MG63 (cell line): ENCODE measurements at places on chromosomes 16 and 17. TPM values are rescaled to one million over a fixed set of nuclear protein-coding genes. Genes with fewer than 3 reads are reported as not detected.

The ARL17A gene
- 1.2 and 7.3 TPM in 2 replicates for total RNA-seq

- DNase-seq: no peak
Observed at GRCh38 chr16:70711211-70712031, 25.6 kb upstream of the MTSS2 start.

DNA sequence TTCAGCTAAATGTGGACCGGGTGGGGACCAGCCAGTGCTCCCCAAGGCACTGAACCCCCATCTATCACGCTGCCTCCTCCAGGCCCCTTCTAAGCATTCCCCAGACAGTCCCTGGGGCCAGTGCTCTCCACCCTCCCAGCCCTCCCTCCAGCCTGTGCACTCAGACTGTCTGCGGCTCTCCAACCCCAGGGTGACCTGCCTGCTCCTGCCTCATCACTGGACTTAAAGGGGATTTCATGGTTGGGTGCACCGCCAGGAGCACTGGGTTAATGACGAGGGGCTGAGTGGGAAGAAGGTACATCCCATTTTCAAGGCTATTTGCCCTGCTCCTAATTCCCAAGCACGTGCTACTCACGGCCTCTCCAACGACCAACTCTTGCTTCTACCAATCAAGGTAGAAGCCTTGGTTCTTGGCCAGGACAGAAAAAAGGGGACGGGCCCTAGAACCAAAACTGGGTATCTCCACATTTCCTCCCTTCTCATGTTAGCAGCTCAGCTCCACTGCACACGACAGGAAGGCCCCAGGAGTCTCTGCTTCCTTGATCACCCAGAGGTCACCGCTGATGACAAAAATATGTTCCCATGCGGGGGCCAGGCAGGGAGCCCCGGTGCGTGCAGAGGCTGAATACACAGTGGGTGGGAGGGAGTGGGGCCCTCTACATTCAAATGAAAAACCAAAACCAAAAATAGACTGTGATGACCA lies 3.5 kb upstream of the ABR start:
- no peak for DNase-seq

DNA sequence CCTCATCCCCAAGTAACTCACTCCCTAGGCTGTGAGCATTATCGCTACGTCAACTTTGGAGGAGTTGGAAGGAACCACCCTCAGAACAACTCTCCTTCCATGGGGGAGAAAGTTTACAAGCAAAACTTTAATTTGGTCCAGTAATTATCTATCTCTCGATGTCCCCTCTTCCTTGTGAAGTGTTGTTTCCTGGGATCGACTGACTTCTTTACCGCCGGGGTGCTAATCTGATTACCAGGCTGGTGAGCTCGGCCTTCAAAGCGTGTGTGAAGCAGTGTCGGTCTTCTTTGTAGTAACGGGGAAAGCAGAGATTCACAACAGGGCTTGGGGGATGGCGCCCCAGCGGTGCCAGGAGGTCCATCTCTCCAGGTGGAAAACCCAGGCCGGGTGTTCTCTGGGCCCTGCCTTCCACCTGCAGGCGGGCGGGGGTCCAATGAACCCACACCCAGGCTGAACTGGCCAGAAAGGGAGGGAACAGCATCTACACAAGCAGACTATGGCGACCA lies 14.5 kb upstream of the FOXF1 start:
- DNase-seq: no peak

The CFAP97D1 gene
- total RNA-seq: not detected in 2 replicates

DNA sequence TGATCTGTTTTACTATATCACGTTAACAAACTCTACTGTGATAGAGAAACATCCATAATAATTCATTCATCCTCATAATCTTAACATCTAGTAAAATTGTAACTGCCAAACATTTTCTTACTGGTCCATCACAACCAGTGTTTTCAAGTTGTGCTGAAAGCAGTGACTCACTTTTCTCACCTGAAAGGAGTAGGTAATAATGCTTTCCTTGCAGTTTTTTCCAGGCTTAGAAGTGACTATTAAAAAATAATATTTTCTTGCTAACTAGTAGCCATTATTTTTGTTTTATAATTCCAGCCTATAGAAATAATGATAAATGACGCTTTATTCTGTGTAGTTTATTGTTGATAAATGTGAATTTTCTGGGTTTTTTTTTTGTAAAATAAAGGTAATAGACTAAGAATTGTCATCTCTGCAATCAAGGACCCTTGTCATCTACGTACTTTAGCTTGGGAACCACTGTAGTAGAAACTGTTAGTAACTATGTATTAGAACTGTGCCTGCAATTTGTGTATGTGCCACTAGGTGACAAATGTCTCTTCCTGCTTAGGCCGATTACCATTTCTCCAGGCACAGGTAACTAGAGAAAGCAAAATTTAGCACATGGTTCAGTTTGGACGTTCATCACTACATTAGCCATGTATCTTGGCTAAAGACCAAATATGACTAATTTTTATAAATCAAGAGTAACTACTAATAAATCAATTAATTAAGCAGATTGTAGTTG lies 409.4 kb upstream of the ERCC4 start:
- no peak for DNase-seq

The SP2 gene
- 0.81 and 2.3 TPM in 2 replicates for total RNA-seq

The ITGA2B gene
- not detected in 2 replicates for total RNA-seq

The RPRML gene
- 0.42 and 2.2 TPM in 2 replicates for total RNA-seq

DNA sequence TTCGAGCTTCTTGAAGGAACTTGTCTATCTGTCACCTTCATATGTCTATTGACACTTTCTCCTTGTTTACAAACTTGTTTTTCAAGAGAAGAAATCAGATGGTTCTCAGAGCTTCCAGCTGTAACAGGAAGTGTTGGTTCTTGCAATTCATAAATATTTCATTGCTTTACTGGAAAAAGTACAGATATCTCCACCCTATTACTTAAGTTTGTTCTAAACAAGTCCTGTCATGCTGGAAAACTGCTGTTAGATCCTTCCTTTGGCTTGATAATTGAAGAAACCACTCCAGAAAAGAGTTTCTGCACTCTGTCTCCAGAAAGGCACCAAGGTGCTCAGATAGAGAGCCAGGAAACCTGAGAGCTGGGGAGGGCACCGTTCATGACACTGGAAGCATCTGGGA lies 181.6 kb downstream of the DNAH9 start:
- DNase-seq: no peak

GRCh38 chr16:73143576-73144422 lies 95.9 kb upstream of the ZFHX3 start:
- peak; percentile 1 for DNase-seq

DNA sequence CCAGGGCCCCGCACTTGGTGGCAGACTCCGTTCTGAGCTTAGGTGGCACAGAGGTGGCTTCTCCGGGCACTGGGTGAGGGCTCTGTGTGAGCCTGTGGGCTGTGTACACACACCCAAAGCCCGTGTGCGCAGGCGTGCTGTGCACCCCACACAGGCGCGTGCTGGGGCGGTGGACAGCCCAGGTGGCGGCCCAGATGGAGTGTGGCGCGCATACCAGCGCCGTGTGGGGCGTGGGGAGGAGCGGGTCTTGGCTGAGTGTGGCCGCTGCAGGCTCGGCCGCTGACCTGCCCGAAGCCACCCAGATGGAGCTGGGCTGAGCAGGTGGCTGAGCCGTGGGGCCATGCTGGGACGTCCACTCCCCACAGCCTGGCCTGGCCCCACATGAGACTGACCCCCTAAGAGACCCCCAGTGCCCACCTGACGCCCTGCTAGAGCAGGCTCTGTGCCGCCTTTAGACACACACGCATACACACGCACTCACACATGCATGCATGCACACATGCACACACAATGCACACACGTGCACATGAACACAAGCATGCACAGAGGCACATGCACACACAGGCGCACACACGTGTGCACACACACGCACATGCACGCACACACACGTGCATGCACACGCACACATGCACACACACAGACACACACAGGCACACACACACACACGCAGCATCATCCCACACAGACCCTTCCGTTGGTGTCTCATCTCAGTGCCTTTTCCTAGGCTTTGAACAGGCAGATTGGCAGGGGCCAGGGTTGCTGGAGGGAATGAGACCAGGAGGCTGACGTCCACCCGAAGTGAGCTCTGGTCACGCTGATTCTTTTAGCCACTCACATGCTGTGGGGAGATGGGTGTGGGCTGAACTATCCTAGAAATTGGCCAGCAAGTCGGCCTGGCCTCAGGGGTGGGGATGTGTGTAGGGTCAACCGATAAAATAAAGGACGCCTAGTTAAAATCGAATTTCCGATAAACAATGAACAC lies 2.1 kb downstream of the PRR35 start:
- DNase-seq: no peak

The VASN gene
- 55.7 and 68.7 TPM in 2 replicates for total RNA-seq

The ZNF205 gene
- 15.5 and 22.6 TPM in 2 replicates for total RNA-seq

The PRKAR1A gene
- 185 and 279 TPM in 2 replicates for total RNA-seq

DNA sequence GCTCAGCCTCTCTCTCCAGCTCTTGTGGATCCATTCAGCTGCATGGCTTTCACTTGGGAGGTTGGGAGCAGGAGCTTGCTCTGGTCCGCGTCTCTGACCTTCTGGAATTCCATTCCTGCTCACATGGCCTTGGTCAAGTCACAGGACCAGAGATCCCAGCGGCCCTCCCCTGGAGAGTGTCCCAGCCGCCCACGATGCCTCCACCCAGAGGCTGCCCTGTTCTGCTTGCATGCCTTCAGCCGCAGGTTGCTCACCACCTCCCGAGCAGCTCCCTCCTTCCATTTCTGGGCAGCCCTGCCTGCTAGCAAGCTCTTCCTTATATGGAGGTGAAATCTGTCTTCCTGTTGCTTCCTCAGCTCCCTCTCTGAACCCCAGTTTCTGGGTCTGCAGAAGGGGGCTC lies 32.6 kb downstream of the RAI1 start:
- no peak for DNase-seq

The SNAI3 gene
- not detected in 2 replicates for total RNA-seq

DNA sequence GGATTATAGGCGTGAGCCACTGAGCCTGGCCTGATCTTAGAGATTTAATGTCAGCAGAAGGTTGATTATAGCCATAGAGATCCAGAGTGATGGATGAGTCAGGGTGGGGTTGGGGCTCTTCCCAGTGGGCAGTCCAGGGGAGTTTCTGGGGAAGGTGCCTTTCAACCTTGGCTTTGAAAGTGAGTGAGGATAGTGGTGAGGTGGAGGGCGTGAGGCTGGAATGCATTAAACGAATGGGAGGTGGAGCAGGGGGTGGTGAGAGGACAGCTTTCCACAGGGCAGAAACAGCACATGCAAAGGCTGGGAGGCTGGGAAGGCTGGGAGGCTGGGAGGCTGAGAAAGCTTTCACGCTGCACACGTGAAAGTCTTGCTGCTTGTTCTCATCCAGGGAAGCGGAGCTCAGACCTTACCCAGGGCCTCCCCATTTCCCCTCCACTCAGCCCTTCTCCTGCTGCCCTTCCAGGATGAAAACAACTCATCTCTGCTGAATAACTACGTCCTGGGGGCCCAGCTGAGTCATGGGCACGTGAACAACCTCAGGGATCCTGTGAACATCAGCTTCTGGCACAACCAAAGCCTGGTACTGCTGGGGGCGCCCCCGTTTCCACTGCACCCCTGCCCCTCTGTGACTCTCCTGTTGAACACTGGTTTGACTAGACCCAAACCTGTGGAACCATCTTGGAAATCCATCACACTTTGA lies 22.3 kb downstream of the ADGRG5 start:
- DNase-seq: peak; percentile 70

DNA sequence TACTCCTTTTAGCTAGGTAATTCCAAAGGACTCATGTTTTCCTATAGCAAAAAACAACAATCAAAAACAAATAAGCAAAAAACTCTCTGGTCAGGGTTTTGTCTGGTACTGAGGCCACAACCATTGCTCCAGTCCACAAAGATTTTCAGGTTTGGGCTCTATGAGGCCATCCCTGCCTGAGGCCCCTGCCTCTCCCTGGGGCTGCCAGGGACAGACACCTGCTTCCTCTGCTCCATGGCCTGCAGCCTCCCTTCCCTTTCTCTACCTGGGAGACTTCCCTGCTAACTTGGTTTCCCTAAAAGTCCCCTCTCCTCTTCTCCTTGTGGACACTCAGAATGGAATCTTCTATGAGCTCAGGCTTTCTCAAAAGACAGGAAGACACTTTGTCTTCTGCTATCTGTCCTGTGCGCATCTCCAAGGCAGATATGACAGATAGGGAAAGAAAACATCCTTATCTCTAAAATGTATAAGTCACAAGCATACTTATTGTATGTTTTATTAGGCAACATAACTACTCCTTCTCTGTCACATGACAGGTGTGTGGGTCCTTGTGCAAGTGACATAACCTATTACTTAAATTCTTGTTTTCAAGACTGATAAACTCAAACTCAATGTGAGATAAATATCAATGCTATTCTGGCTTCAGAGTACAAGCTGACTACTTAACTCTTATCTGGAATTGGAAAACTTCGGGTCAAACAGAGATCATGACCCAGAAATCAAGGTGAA lies 1.2 kb upstream of the ZDHHC1 start:
- no peak for DNase-seq

GRCh38 chr16:85641776-85642176 lies 28.7 kb downstream of the GSE1 start:
- peak; percentile 91 for DNase-seq

The ZNF75A gene
- total RNA-seq: 13.7 and 20.3 TPM in 2 replicates

GRCh38 chr16:30429418-30429677 lies 482 bp downstream of the DCTPP1 start:
- no peak for DNase-seq

The SAMD14 gene
- not detected in 2 replicates for total RNA-seq

The CTF1 gene
- not detected in 2 replicates for total RNA-seq

The TM4SF5 gene
- total RNA-seq: not detected in 2 replicates

The PMFBP1 gene
- total RNA-seq: not detected in 2 replicates

- DNase-seq: peak; percentile 76
Observed at GRCh38 chr17:68909066-68909465, 46.1 kb downstream of the ABCA8 start.
